ENCODE measurements at places on chromosomes 1 and 21.

GRCh38 chr1:31756578-31756977 is 7.6 kb downstream of the ADGRB2 start:
- no peak for DNase-seq

- DNase-seq, result no peak
Observed at GRCh38 chr1:183319051-183319450, 99.1 kb downstream of the NMNAT2 start.

DNA sequence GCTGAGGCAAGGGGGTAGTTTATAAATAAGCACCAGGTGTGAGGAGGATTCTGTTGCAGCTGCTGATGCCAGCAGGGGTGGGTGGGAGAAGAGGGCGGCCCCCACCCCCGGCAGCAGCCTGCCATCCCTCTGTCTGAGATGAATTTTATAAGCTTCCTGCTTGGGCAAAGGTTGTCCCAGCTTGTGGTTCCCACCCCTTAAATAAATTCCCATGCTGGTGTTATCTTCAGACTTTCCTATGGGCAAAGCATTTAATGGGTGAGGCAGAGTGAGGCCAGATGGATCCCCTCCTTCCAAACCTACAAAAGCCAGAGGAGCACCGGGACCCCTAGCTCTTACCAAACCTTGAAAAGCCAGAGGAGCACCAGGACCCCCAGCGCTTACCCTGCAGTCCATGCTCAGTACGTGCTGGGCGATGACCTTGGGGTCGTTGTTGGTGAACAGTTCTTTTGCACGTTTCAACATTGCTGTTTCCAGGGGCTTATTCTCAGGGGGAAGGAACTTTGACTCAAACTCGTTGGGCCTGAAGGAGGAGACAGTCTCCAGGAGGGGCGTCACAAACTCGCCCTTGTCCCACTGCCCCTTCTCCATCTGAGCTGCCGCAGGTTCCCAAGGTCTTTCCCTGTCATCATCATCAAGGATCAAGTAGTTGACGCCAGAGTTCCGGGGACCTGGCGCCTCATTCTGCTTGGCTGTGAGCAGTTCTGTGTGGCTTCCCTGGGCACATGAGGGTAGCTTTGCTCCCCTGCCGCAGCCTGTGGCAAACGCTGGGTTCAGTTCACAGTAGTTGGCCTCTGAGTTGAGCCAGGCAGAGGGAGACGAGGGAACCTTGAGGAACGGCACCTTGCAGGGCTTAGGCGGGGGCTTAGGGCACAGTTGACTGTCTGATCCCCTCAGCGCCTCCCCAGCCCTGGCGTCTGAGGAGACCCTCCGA is 99.5 kb downstream of the BCAR3 start:
- no peak for DNase-seq

DNA sequence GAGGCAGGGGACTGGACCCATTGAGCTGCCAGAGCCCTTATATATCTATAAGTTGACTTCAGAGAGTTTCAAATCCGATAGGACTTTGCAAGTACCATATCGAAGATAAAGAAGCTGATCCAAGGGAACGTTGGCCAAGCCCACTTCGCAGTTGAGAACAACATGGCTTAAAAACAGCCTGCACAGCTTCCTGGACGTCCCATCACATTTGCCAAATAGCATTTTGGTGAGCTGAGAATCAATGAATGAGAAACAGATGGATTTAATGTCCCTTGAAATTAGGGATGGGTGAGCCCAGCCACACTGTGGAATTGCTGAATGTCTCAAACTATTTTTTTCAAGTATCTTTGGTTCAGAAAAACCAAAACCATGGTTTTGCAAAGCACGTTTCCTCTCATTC is 64.8 kb downstream of the KCNJ15 start:
- DNase-seq, result no peak

GRCh38 chr1:39690225-39690624 is 1.0 kb downstream of the HPCAL4 start:
- no peak for DNase-seq

- no peak for DNase-seq
Observed at GRCh38 chr1:221559911-221560310, 182.0 kb downstream of the DUSP10 start.

DNA sequence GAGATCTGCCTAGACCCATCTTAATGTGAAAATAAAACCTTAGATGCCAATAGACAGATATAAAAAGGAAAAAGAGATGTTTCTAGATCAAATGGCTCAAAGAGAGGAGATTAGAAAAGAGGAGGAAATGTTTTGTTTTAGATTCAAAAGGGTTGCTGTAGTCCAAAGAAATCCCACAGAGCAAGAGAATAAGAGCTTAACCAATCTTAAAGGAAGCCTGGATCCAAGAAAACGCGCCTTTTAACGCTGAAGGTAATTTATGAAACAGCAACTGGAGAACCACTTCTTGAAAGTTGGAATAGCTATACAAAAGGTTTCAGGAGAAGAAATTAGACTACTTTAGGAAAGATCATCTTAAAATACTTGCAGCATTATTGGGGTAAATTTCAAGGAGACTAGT is 298.8 kb downstream of the BRINP2 start:
- no peak for DNase-seq

DNA sequence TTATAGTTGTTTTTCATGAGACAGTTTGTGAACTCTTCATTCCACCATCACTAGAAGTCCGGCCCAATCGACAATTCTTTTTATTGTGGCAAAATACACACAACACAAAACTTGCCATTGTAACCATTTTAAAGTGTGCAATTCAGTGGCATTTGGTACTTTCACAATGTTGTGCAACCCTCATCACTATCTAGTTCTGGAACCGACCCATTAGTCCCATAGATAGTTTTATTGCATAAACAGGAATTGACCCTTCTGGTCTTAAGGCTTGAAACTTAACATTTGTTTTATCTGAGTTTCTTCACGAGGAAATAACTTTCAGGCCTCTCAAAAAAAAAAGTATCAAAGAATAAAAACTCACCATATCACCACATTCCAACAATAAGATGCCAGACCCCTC is 8.8 kb upstream of the PPIE start:
- no peak for DNase-seq

DNA sequence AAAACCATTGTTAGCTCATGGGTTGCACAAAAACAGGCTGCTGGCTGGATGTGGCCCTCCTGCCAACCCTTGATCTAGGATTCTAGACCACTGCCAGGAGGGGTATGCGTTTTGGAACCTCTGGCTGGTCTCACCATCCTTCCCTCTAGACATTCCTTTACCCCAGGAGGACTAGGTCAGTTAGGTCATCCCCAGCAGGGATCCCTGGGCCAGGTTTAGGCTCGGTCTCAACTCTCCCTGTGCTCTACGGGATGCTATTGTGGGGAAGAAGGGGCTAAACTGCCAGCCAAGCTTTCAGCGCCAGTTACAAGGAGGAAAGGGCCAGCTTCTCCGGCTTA is 22.7 kb downstream of the SLC2A1 start:
- no peak for DNase-seq

DNA sequence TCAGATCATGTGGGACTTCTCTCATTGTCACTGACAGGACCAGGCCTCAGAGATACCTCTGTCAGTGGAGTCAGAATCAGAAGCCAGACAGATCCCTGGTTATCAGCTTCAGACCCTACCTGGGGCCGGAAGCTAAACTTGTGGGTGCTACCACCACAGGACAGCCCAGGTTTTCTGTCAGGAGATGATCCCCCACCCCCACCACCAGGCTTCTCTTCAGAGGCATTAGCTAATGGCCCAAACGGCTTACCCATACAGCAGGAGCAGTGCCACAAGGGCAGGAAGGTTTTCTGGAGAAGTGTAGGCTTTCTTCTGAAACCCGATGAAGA is 105.5 kb downstream of the ABCA4 start:
- no peak for DNase-seq

All from central memory CD4-positive, alpha-beta T cell (primary cell).